Thyroid gland (tissue), 4 donors: ENCODE measurements at places on chromosomes 6 and 20. TPM values are rescaled to one million over a fixed set of nuclear protein-coding genes. Genes with fewer than 3 reads are reported as not detected.

The KCNK15 gene
- total RNA-seq: 2.8 TPM

The ZBTB46 gene
- 39.9 TPM for total RNA-seq

DNA sequence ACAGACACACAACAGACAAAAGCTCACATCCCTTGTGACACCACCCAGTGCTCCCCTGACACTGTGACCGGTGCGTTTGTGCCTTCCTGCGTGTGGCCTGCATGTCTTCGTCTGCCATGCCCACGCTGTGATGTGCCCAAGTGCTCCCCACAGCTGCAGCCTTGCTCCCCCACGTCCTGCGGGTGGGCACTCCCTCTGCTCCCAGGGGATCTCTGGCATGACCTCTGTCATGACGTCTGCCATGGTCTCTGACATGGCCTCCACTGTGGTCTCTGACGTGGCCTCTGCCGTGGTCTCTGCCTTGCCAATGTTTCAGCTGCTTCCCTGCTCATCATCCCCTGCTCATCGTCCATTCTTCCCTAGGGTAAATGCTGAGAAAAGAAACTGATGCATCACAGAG, 200.9 kb downstream of the DLL1 start:
- DNase-seq: no peak

GRCh38 chr6:36187446-36187845, 9.1 kb upstream of the BRPF3 start:
- DNase-seq: no peak

- DNase-seq: no peak
These were observed 146.3 kb downstream of the PRL start for GRCh38 chr6:22150368-22151035.

GRCh38 chr20:40481743-40482458, 207.1 kb downstream of the MAFB start:
- DNase-seq: no peak

- no peak for DNase-seq
These were observed 870 bp upstream of the MDFI start for GRCh38 chr6:41637194-41638001.

- DNase-seq: no peak
These were observed 19.1 kb upstream of the ZSCAN23 start for GRCh38 chr6:28462401-28462800.
